ENCODE measurements at places on chromosomes 3 and 15. TPM values are rescaled to one million over a fixed set of nuclear protein-coding genes. Genes with fewer than 3 reads are reported as not detected.

Gene DAPK2
- polyA plus RNA-seq = 6.7 TPM

Gene GPR15
- polyA plus RNA-seq = not detected

Gene REC114
- not detected for polyA plus RNA-seq

Gene ADAMTSL3
- polyA plus RNA-seq = 3.6 TPM
